Type B pancreatic cell (in vitro differentiated cells): ENCODE measurements at places on chromosomes 4 and X.

DNA sequence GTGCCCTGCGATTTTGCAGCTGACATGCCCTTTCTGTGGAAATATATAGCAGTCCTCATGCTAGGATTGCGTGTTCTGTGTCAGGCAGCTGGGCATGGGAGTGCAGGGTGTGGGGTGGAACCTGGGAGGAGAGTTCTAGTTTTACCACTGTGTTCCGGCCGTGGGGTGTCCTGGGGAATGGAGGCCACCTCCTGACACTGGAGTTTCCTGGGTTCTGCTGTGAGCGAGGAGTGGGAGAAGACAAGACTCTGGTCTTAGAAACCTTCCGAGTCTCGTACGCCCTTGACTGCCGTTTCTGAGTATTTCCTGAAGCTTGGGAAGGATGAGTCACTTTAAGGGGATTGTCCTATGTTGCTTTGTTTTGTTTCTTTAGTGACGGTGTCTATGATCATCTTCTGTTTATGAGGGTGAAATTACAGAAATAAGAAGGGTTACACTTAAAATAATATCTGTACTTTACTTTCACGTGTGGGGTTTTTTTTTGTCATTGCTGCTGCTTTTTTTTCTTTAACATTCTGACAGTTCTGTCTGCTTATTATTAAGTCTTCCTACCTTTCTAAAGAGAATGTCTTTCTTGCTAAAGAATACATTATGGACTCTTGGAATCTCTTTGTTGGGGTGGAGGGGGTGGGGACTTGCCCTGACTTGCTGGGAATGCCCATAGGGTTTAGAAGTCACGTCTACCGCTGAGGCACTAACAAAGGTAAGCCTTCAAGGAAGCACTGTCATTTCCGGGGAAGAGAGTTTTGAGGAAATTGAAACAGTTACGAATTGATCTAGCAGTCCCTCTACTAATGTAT is 19.1 kb downstream of the CD99 start:
- H3K4me1 ChIP-seq: peaks cover 42% of the 10 kb centered on the region
- H3K4me3 ChIP-seq: peak overlapping the region; percentile 80
- H3K27ac ChIP-seq: peak overlapping the region; percentile 97
- DNase-seq: no peak

- H3K4me3 ChIP-seq: no peak overlapping the region
- DNase-seq: no peak
- H3K27me3 ChIP-seq: peaks cover 7% of the 10 kb centered on the region
- H3K36me3 ChIP-seq: no peaks in the 10 kb centered on the region
- H3K4me1 ChIP-seq: peaks cover 16% of the 10 kb centered on the region
These were observed 89.2 kb downstream of the AREG start for GRCh38 chr4:74534121-74534520.

GRCh38 chrX:136766785-136767103 is 14.0 kb downstream of the ARHGEF6 start:
- H3K27me3 ChIP-seq: peaks cover 24% of the 10 kb centered on the region
- H3K4me3 ChIP-seq: peak overlapping the region; percentile 81
- no peak overlapping the region for H3K27ac ChIP-seq
- DNase-seq: no peak
- no peaks in the 10 kb centered on the region for H3K4me1 ChIP-seq

DNA sequence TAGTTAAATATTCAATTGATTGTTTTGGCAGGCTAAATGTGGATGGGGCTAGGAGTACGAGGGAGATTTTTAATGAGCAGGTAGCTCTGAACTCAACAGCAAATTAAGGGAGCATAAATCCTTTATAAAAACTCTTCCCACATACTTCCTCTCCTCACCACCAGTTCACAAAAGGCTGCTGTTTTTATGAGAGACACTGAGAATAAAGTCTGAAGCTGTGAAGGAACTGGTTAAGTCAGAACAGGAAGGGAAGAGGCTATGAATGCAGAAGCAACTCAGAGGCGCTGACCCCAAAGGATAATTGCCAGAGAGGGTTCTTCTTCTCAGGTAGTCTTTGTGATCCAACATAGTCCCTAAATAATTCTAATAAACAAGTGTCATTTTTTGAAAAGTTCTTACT is 406.1 kb downstream of the GPM6A start:
- H3K4me1 ChIP-seq: no peaks in the 10 kb centered on the region
- no peak overlapping the region for H3K27ac ChIP-seq
- H3K4me3 ChIP-seq: no peak overlapping the region
- H3K36me3 ChIP-seq: no peaks in the 10 kb centered on the region
- no peak for DNase-seq
- H3K27me3 ChIP-seq: no peaks in the 10 kb centered on the region

- H3K4me1 ChIP-seq: peaks cover 70% of the 10 kb centered on the region
- H3K27me3 ChIP-seq: no peaks in the 10 kb centered on the region
- no peak for DNase-seq
- peak overlapping the region; percentile 94 for H3K27ac ChIP-seq
These were observed 106.9 kb downstream of the MAML3 start for GRCh38 chr4:140047017-140047640.

DNA sequence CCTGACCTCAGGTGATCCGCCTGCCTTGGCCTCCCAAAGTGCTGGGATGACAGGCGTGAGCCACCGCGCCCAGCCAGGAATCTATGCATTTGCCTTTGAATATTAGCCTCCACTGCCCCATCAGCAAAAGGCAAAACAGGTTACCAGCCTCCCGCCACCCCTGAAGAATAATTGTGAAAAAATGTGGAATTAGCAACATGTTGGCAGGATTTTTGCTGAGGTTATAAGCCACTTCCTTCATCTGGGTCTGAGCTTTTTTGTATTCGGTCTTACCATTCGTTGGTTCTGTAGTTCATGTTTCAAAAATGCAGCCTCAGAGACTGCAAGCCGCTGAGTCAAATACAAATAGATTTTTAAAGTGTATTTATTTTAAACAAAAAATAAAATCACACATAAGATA is 44.2 kb upstream of the SHOX start:
- peak; percentile 16 for DNase-seq
- H3K27ac ChIP-seq: no peak overlapping the region
- peaks cover 34% of the 10 kb centered on the region for H3K27me3 ChIP-seq
- H3K4me1 ChIP-seq: no peaks in the 10 kb centered on the region
- H3K36me3 ChIP-seq: no peaks in the 10 kb centered on the region

DNA sequence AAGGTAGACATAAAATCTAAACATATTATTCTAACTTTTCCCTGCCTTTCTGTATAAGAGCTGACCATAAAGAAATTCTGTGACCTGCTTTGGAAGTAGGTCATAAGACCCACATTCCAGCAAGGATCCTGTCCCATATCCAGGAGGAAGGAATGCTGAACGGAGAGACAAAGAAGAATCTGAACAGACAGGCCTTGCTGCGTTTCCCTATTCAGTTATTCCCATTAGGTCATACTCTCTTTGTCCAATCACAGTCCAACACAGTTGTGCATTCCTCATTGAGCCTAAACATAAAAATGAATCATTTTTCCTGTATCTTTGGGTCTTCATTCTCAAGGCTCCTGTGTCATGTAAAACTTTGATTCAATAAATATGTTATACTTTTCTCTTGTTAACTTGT is 287.6 kb upstream of the TAPT1 start:
- H3K4me1 ChIP-seq: peaks cover 9% of the 10 kb centered on the region
- no peak overlapping the region for H3K27ac ChIP-seq
- H3K27me3 ChIP-seq: no peaks in the 10 kb centered on the region

- H3K27ac ChIP-seq: peak overlapping the region; percentile 72
- no peak overlapping the region for H3K4me3 ChIP-seq
- no peaks in the 10 kb centered on the region for H3K36me3 ChIP-seq
- no peaks in the 10 kb centered on the region for H3K27me3 ChIP-seq
- DNase-seq: no peak
- H3K4me1 ChIP-seq: peaks cover 12% of the 10 kb centered on the region
These were observed 94.6 kb upstream of the RPS6KA3 start for GRCh38 chrX:20361081-20361889.

DNA sequence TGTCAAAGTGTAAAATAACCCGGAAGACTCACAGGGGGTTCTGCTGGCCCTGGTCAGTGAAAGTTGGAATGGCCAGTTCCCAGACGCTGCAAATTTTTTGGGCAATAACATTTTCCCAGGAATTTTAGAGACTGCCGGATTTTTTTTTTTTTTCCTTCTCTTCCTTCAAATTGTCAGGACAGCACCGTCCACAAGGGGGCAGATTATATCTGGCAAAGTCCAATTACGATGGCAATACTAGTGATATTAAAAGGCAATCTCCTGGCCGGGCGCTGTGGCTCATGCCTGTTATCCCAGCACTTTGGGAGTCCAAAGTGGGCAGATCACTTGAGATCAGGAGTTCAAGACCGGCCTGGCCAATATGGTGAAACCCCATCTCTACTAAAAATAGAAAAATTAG is 20.5 kb downstream of the SLC25A5 start:
- H3K36me3 ChIP-seq: no peaks in the 10 kb centered on the region
- no peak for DNase-seq
- no peaks in the 10 kb centered on the region for H3K4me1 ChIP-seq
- no peak overlapping the region for H3K27ac ChIP-seq
- no peak overlapping the region for H3K4me3 ChIP-seq

GRCh38 chr4:119207051-119207450 is 5.5 kb upstream of the USP53 start:
- peaks cover 7% of the 10 kb centered on the region for H3K4me1 ChIP-seq
- no peaks in the 10 kb centered on the region for H3K27me3 ChIP-seq
- no peak for DNase-seq
- H3K4me3 ChIP-seq: no peak overlapping the region

DNA sequence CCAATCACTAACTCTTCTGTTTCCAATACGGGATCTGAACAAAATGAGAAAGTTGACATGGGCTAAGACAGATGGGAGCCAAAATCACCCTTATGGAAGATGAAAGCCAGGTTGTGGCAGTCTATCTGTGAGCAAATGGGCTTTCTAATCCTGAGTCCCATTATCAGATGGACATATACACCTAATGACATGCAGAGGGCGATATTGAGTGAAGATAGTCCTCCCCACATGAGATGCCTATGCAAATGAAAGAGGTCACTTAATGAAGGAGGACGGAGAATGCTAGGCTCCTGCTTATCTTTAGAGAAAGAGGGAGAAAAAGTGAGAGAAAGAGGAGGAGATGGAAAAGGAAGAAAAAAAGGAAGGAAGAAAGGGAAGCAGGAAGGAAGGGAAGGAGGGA is 547.5 kb downstream of the NLGN4X start:
- H3K4me1 ChIP-seq: no peaks in the 10 kb centered on the region
- H3K27me3 ChIP-seq: no peaks in the 10 kb centered on the region
- H3K36me3 ChIP-seq: no peaks in the 10 kb centered on the region
- no peak for DNase-seq
- no peak overlapping the region for H3K27ac ChIP-seq

DNA sequence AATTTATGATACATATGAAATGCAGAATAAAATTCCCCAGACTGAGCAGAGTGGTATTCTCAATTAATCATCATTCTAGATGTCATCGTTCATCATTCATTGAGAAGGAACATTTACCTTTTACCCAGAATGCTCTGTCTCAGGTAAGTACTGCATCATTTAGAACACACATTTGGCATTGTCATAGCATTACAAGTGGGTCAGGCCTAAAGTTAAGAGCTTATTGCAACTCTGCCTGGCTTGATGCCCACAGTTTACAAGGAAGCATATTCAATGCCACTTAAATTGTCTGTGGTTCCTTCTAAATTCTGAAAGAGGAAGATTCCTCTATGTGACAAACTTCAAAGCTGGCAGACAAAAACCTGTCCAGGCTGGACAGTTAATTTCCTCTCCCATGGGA is 87.3 kb downstream of the CAMK2D start:
- peaks cover 15% of the 10 kb centered on the region for H3K36me3 ChIP-seq
- no peak for DNase-seq
- H3K27ac ChIP-seq: no peak overlapping the region
- no peak overlapping the region for H3K4me3 ChIP-seq
- H3K27me3 ChIP-seq: no peaks in the 10 kb centered on the region
- peaks cover 22% of the 10 kb centered on the region for H3K4me1 ChIP-seq

GRCh38 chr4:6031846-6032245 is 13.6 kb upstream of the C4orf50 start:
- H3K36me3 ChIP-seq: no peaks in the 10 kb centered on the region
- DNase-seq: no peak
- peaks cover 33% of the 10 kb centered on the region for H3K27me3 ChIP-seq
- H3K4me3 ChIP-seq: no peak overlapping the region
- H3K4me1 ChIP-seq: peaks cover 7% of the 10 kb centered on the region
- peak overlapping the region; percentile 29 for H3K27ac ChIP-seq

- H3K4me1 ChIP-seq: no peaks in the 10 kb centered on the region
- H3K27ac ChIP-seq: no peak overlapping the region
- no peak for DNase-seq
- H3K27me3 ChIP-seq: no peaks in the 10 kb centered on the region
These were observed 74.7 kb downstream of the UGT8 start for GRCh38 chr4:114673306-114673705.

GRCh38 chr4:87875191-87875590 is 42.4 kb downstream of the MEPE start:
- H3K4me3 ChIP-seq: no peak overlapping the region
- H3K27ac ChIP-seq: no peak overlapping the region
- no peaks in the 10 kb centered on the region for H3K36me3 ChIP-seq
- no peaks in the 10 kb centered on the region for H3K27me3 ChIP-seq
- no peak for DNase-seq
- no peaks in the 10 kb centered on the region for H3K4me1 ChIP-seq

- no peak overlapping the region for H3K27ac ChIP-seq
- no peak overlapping the region for H3K4me3 ChIP-seq
- no peaks in the 10 kb centered on the region for H3K36me3 ChIP-seq
- DNase-seq: no peak
- no peaks in the 10 kb centered on the region for H3K4me1 ChIP-seq
These were observed 658.6 kb upstream of the ATOH1 start for GRCh38 chr4:93169966-93170365.

DNA sequence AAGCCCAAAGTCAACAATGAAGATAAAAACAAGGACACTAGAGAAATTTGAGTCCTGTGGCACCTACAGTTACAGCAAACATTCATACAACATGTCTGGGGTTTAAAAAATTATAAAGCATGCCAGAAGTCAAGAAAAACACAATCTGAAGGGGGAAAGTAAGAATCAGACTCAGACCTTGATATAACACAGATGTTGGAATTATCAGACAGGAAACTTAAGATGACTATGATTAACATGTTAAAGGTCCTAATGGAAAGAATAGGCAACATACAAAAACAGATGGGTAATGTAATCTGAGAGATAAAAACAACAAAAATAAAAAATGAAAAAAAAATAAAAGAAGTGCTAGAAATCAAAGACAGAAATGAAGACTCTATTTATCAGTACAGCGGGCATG is 446.5 kb downstream of the SPRY1 start:
- no peak overlapping the region for H3K27ac ChIP-seq
- peaks cover 12% of the 10 kb centered on the region for H3K4me1 ChIP-seq
- H3K36me3 ChIP-seq: peaks cover 6% of the 10 kb centered on the region

- H3K27me3 ChIP-seq: no peaks in the 10 kb centered on the region
- H3K4me1 ChIP-seq: no peaks in the 10 kb centered on the region
- H3K36me3 ChIP-seq: no peaks in the 10 kb centered on the region
- H3K27ac ChIP-seq: no peak overlapping the region
These were observed 8.4 kb upstream of the LDOC1 start for GRCh38 chrX:141185366-141185765.

DNA sequence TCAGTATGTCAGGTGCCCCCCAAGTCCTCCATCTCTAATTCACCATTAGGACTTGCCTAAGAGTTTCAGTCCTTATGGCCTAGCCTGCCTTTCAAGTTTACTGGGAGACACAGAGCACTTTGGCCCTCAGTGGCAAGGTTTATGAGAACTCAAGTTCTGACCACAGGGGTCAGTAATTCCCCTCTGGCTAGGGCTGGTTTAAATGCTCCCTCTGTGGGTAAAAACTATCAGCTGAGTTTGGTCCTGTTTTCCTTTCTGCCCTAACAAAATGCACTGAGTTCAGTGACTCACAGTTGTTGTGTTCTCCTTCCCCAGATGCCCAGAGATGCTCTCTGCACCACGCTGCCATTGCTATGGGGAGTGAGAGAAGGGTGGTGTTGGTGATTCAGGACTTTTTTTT is 163.2 kb downstream of the RELL1 start:
- no peak overlapping the region for H3K4me3 ChIP-seq
- DNase-seq: no peak
- no peak overlapping the region for H3K27ac ChIP-seq
- peaks cover 6% of the 10 kb centered on the region for H3K4me1 ChIP-seq
